Keratinocyte (primary cell): ENCODE measurements at places on chromosomes 1 and 21. TPM values are rescaled to one million over a fixed set of nuclear protein-coding genes. Genes with fewer than 3 reads are reported as not detected.

CATSPERE gene
- polyA plus RNA-seq, result 0.12 to 0.64 TPM (median 0.42 TPM) in 3 replicates

DNA sequence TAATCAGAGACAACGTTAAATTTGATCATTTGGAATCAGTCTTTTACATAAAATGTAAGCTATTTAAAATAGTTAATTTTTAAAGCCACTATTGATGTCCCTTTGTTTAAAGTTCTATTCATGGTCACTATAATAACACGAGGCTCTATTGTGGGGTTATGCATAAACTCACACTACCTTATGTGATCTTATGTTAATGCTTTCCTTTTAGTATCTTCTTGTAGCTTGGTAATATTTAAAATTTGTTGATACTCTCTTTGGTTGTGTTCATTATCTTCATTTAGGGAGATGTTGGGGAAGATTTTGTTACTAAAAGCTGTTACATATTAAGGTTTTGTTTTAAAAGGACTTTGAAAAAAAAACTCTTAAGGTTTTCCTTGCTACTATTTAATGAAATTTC, 1.2 kb downstream of the B3GALT2 start:
- H3K27ac ChIP-seq, result no peak overlapping the region
- H3K27me3 ChIP-seq, result no peaks in the 10 kb centered on the region
- H3K4me3 ChIP-seq, result no peak overlapping the region
- no peaks in the 10 kb centered on the region for H3K36me3 ChIP-seq

- no peak overlapping the region for H3K4me3 ChIP-seq
- no peak for DNase-seq
- no peaks in the 10 kb centered on the region for H3K36me3 ChIP-seq
- no peaks in the 10 kb centered on the region for H3K27me3 ChIP-seq
- H3K4me1 ChIP-seq, result no peaks in the 10 kb centered on the region
- no peak overlapping the region for H3K27ac ChIP-seq
Measured at GRCh38 chr21:35428489-35428888, 379.4 kb upstream of the RUNX1 start.

- no peaks in the 10 kb centered on the region for H3K36me3 ChIP-seq
- no peak overlapping the region for H3K27ac ChIP-seq
- H3K4me1 ChIP-seq, result peaks cover 14% of the 10 kb centered on the region
- H3K27me3 ChIP-seq, result peaks cover 3% of the 10 kb centered on the region
- no peak overlapping the region for H3K4me3 ChIP-seq
Measured at GRCh38 chr1:47794081-47794480, 203.1 kb downstream of the TRABD2B start.

GRCh38 chr1:182601416-182601786, 2.8 kb downstream of the RGS16 start:
- H3K4me1 ChIP-seq, result peaks cover 8% of the 10 kb centered on the region
- peaks cover 23% of the 10 kb centered on the region for H3K27me3 ChIP-seq
- H3K36me3 ChIP-seq, result no peaks in the 10 kb centered on the region
- H3K4me3 ChIP-seq, result no peak overlapping the region

GRCh38 chr1:226823643-226824042, 46.8 kb upstream of the PSEN2 start:
- peaks cover 16% of the 10 kb centered on the region for H3K4me1 ChIP-seq
- DNase-seq, result no peak
- H3K4me3 ChIP-seq, result no peak overlapping the region
- H3K27ac ChIP-seq, result no peak overlapping the region
- H3K27me3 ChIP-seq, result no peaks in the 10 kb centered on the region

- H3K4me1 ChIP-seq, result no peaks in the 10 kb centered on the region
- no peak overlapping the region for H3K4me3 ChIP-seq
- H3K27ac ChIP-seq, result no peak overlapping the region
- no peak for DNase-seq
- H3K27me3 ChIP-seq, result no peaks in the 10 kb centered on the region
Measured at GRCh38 chr1:219650880-219651279, 38.0 kb upstream of the ZC3H11B start.

GRCh38 chr1:154501423-154502065, 475 bp upstream of the TDRD10 start:
- H3K4me1 ChIP-seq, result peaks cover 4% of the 10 kb centered on the region
- H3K27ac ChIP-seq, result no peak overlapping the region
- H3K4me3 ChIP-seq, result no peak overlapping the region

DNA sequence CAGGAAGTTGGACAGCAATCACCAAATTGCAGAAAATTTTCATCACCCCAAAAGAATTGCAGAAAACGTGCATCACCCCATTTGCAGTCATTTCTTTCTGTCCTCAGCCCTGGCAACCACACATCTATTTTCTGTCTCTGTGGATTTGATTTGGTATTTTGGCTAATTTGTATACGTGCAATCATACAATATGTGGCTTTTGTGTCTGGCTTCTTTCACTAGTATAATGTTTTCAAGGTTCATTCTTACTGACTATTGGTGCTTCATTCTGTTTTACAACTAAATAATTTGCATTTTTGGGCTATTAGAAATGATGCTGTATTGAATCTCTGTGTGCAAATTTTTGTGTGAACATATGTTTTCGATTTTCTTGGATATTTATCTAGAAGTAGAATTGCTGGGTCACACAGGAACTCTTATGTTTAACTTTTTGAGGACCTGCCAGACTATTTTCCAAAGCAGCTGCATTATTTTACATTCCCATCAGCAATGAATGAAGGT, 24.8 kb upstream of the PRDM2 start:
- H3K4me3 ChIP-seq, result no peak overlapping the region
- DNase-seq, result no peak
- H3K27me3 ChIP-seq, result no peaks in the 10 kb centered on the region
- no peak overlapping the region for H3K27ac ChIP-seq
